ENCODE measurements at places on chromosomes 12 and 14.

- no peak for DNase-seq
These were observed 225.7 kb downstream of the KCNC2 start for GRCh38 chr12:74983917-74984316.

- DNase-seq = no peak
These were observed 151.5 kb downstream of the PRKCH start for GRCh38 chr14:61472801-61473376.

- no peak for DNase-seq
These were observed 63.4 kb upstream of the PPP4R3A start for GRCh38 chr14:91573528-91573893.

- DNase-seq = no peak
These were observed 149.0 kb upstream of the SEL1L start for GRCh38 chr14:81682701-81683100.

- no peak for DNase-seq
These were observed 481.0 kb downstream of the EGLN3 start for GRCh38 chr14:33469898-33470297.

- DNase-seq = no peak
These were observed 423.9 kb downstream of the SOX5 start for GRCh38 chr12:23525450-23526072.

DNA sequence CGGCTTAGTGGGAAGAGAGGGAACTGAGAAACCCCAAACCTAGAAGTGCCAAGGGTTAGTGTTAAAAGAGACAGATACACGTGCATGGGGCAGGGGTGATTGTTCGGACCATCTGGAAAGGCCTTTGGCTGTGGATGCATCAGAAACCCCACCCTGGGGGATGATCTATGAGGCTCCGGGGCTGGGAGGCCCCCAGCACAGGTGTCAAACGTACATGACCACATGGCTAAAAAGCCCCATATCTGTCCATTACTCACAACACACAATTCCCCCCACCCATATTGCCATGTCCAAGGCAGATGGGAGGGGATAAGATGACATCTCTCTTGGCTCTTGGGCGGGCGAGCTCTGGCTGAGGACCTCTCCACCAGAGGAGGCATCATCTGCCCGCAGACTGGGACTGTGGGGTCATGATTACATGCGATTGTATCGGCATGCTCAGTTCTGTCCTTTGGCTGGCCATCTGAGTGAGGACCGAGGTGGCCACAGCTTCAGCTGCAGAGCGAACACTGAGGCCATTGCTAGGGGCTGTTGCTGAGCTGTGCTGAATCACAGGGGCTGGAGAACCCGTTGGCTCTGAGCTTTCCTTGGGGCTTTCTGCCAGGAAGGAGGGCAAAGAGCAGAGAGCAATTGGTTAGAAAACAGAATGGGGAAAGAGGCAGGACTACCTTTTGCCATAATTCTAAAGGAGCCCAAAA lies 9.6 kb upstream of the NPFF start:
- DNase-seq = no peak
